ENCODE measurements at places on chromosomes 13 and 19.

DNA sequence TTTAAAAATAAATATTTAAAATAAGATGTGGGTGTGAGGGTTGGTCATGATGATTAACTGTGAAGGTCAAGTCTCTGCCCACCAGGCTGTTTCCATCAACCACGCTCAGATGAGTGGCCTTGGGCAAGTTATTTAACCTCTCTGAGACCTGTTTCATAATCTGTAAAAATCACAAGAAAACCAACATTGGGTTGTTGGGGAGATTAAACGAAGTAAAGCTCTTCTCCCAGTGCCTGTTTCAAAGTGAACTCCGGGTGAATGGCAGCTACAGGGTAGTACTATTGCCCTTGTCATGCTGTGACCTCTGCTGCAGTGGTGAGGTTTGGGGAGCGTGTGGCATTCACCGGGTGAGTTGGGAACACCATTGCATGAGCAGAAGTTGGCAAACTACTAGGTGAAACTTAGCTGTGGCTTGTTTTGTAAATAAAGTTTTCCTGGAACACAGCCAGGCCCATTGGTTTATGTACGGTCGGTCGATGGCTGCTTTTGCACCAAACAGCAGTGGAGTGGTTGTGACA, 153.2 kb downstream of the USP12 start:
- no peak for DNase-seq

DNA sequence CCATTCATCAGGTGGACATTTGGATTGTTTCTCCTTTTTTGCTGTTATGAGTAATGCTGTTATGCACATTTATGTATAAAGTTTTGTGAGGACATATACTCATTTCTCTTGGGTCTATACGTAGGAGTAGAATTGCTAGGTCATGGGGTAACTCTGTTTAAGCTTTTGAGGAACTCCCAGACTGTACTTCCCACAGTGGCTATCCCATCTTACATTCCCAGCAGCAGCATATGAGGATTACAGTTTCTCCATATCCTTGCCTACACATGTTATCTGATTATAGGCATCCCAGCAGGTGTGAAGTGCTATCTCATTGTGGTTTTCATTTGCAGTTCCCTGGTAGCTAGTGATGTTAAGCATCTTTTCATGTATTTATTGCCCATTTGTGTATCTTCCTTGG, 5.9 kb downstream of the ZSCAN22 start:
- no peak for DNase-seq

GRCh38 chr13:79389026-79389425, 17.0 kb downstream of the RBM26 start:
- DNase-seq: no peak

DNA sequence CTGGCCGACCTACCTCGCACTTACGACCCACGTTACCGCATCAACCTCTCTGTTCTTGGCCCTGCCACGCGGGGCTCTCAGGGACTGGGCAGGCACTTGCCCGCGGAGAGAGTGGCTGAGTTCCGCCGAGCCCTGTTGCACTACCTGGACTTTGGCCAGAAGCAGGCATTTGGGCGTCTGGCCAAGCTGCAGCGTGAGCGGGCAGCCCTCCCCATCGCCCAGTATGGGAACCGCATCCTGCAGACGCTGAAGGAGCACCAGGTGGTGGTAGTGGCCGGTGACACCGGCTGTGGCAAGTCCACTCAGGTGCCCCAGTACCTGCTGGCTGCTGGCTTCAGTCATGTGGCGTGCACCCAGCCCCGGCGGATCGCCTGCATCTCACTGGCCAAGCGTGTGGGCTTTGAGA, 4.2 kb downstream of the DHX34 start:
- DNase-seq: no peak

- no peak for DNase-seq
These were observed 65.5 kb downstream of the RASL11A start for GRCh38 chr13:27336014-27336673.

DNA sequence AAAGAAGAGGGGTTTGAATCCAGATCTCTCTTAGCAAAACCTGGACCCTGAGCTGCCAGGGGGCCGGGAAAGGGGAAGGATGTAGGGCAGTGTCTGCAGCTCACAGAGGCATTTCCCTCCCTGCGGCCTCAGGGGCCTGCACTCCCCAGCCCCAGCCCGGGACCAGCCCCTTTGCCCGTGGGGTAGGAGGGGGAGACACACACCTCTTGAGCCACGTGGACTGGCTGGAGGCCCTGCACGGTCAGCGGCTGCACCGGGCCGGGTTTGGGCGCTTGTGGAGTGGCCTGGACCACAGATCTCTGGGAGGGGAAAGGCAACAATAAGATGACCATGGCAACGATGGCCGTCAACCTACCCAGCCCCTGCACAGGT, 26.9 kb downstream of the RFX1 start:
- DNase-seq: no peak

DNA sequence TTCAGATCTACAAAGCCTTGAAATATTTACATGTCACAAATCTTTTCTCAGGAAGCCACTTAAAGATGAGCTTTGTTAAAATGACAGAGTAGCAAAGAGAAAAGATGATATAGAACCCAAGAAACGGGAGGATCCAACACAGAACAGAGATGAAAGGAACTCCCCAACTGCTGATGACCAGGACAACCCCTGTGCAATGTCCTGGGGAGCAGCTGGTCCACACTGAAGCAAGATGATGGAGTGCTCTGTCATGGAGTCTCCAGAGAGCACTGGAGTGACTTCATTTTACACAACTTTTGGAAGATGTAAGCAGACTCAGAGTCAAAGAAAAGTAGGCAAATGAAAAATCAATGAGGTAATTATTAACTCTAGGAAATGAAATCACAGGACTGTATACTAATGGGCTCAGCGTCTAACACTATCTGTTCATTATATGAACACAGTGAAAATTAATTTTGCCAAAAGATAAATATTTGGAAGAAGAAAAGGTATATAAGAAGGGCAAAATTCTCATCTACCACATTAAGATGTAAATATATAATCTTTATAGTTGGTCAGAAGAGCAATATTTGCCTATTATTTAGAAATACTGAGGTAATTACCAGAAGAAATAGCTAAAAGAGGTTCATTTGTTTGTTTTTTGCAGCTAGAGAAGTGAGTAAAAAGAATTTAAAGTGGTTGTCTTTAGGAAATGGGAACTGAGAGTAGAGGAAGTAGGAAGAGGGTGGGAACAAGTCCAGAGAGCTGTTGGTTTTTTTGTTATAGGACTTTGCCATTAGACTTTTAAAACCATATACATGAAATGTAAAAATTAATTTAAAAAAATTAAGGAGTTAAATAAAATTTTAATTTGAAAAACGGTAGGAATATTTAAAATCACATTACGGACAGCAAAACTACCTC, 30.5 kb downstream of the MTRF1 start:
- no peak for DNase-seq

- DNase-seq: no peak
These were observed 389.4 kb downstream of the RFC3 start for GRCh38 chr13:34207334-34207733.

DNA sequence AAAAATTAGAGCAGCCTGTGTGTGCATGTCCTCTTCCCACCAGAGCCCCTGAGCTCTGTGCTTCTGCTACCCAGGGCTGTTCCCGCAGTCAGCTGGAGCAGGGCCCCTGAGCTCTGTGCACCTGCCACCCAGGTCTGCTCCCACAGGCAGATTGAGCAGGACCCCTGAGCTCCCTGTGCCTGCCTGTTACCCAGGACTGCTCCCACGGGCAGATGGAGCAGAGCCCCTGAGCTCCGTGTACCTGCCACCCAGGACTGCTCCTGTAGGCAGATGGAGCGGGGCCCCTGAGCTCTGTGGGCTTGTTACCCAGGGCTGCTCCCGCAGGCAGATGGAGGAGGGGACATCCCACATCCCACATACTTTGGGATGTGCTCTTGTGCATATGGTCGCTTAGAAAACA, 186.8 kb upstream of the SOX1 start:
- no peak for DNase-seq

GRCh38 chr19:52653161-52653560, 15.0 kb upstream of the ZNF83 start:
- no peak for DNase-seq

- no peak for DNase-seq
These were observed 107.8 kb downstream of the ELF1 start for GRCh38 chr13:40911341-40911740.

DNA sequence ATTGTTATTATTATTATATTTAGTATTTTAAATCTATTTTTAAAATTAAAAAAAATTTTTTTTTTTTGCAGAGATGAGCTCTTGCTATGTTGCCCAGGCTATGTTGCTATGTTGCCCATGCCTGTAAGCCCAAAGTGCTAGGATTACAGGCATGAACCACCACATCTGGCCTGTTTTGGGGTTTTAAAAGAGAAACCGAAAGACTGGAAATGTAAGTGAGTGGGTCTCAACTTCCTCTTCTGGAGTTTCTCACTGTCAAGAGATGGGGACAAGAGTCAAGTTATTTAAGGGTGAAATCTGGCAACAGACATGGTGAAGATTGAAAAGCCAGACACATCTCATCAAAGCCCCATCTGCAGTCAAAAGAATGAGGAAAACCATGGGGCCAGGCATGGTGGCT, 4.2 kb upstream of the OR7G3 start:
- no peak for DNase-seq

- DNase-seq: no peak
These were observed 4.2 kb upstream of the CILP2 start for GRCh38 chr19:19533841-19534240.

DNA sequence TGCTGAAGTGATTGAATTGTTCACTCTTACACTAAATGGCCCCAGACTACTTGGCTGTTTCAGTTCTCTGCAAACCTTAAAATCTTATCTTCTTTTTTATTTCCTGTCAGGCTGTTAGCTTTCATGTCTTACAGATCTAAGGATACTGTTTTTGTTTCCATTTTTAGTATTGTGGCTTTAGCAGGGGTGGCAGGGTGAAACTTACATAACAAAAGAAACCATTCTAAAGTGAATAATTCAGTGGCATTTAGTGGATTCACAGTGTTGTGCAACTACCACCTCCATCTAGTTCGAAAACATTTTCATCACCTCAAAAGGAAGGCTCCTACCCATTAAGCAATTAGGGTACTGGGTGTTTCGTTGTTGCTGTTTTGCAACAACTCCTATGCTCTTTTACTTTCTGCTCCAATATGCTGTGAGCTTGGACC, 19.8 kb downstream of the TMEM272 start:
- DNase-seq: no peak

GRCh38 chr13:47499358-47500150, 501.5 kb downstream of the SUCLA2 start:
- no peak for DNase-seq

DNA sequence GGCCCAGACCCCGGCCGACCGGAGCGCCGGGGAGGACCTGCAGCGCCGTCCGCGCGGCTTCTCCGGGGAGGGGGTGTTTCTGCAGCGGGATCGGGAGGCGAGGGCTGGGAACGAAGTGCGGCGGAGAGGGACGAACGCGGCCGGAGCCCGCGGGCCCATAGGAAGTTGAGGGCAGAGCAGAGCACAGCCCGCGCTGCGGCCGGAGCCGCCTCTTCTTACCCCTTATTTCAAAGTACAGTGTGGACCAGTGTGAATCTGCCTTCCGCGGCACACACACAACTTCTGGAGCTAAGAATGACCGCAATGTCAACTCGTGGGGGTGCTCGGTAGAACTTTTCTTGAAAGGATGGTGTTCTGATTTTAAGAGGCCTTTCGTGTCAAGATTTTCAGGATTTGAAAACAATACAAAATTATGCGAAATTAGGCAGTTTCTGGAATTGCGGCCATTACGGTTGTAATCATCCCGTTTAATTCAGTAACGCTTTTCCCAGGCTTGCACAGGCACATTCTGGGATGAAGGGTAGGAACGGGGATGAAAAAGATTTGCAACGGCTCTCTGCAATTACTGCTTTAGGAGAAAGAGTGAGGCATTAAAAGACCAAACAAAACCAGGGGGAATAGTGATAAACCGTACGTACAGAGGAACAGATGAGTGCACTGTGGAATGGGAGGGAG, 821 bp downstream of the TDRD3 start:
- DNase-seq: no peak

GRCh38 chr13:27393101-27393500, 31.3 kb upstream of the GTF3A start:
- no peak for DNase-seq

- DNase-seq: no peak
These were observed 2.5 kb downstream of the TIMM50 start for GRCh38 chr19:39483141-39483540.

- no peak for DNase-seq
These were observed 72.5 kb upstream of the TMTC4 start for GRCh38 chr13:100746953-100747683.

DNA sequence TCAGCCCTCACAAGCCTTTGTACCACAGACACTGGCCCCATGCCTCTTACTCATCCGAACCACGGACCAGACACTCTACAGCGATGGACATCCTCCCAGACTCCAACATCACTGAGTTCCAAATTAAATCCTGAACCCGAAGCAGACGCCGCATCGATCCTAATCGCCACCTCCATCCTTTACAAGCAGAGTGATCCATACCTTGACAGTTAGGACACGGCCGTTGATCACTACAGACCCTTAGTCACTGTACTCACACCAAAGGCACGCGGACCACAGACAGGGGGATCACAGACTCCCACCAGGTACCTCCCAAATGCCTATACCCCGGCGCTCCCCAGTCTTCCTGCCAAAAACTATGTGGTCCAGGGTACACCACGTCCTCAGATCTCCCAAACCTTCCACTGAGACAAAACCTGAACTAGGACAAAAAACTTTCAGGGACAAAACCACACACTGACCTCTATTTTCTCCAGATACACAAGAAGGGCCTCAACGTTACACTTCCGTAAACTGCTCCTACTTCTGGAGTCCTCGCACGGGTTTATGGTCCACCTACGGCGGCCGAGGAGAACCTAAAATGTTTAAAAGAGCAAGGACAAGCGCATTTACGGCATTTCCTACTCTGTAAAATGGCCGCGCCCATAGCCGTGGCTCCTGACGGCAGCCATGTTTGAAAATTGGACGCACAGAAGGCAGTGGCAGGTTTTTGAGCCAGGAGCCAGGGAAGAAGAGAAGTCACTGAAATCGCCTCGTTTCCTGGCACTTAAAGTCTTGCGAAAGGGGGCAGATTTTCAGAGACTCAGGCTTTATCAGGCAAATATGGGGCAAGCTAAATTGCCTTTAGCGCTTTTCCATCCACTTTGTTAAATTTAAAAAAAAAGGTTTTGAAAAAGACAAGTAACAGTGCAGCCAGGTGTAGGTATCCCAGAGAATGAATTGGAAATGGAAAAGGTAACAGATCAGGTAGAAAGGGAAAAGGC, at the start of gene ZNF350:
TSS of gene ZNF350 (minus strand) at position 532 of the 983 bp plus-strand sequence. CDS start 12,480 bp downstream, outside the sequence.
- DNase-seq: peak; percentile 92

DNA sequence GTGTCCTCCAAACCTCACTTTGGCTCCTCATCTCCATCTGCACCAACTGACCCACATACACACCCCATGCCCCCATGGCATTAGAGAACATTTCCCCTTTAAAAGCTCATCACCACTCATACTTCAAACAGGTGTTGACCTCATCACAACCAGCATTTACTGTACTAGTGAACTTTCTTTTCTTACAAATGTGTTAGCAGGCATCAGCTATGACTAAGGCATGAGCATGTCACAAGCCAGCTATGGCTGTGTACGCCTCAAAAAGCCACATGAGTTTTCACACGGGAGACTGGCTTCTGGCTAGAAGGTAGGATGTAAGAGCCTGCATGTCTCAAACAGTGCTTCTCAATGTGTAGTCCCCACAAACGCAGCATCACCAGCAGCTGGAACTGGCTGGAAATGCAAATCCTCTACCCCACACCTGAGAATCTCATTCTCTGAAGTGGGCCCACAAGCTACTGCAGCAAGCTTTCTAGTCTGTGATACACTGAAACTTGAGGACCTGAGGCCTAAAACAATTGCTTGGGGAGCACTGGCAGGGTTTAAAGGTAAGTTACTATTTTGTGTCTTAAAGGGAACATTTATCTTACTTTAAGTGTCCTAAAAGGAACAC, 66.8 kb downstream of the TUBGCP3 start:
- DNase-seq: no peak
